NCI-H774 (cell line): ENCODE measurements at places on chromosomes 3 and 15.
A peak's percentile ranks its signal among the peaks of the same experiment; 100 is the strongest.

DNA sequence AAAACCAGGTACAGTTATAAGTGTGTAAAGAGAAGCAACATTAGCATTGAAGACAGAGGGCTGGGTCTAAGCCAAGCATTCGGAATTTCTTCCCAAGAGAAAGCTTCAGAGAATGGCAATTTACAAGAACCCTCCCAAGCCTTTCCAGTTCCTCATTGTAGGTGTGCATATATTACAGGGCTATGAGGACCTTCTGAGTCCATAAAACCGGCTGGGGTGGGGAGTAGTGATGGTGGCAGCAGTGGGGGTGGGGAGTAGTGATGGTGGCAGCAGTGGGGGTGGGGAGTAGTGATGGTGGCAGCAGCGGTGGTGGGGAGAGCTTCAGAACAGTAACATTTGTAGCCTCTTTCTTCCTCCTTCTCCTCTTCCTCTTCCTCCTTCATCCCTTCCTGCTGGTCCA is 368.7 kb upstream of the UMPS start:
- no peak for DNase-seq

DNA sequence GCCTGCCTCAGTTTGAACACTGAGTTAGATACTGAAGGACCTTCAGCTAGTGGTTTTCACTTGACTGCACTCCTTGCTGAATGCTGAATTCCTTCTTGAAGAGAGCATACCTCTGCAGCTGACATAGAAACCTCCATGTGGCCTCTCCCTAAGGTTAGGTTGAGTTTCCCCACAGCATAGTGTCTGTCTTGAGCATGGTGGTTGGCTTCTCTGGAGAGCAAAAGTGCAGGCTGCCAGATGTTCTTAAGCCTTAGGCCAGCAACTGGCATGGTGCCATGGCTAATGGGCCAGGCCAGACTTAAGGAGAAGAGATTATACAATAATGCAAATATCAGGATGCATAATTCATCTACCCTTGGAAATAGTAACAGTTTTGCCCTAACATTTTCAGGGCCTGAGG is 545.6 kb upstream of the ZNF385D start:
- DNase-seq: no peak

DNA sequence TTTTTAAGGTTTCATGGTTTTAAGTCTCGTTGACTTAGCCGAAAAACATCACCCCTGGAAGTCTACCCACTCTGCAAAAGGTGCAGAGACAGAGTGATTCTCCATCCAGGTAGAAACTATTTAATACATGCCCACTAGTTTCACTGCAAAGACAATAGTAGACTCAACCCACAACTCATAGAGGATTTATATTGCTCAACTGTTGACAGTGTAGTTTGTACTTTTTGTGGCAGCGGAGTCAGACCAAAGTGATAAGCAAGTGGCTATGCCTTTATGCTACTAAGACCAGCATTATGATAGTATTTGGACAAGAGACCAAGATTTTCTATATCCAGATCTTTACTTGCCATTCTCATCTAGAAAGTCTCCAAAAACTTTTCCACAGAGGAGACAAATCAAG is 98.8 kb upstream of the ZBTB20 start:
- DNase-seq: no peak

- no peak for DNase-seq
Observed at GRCh38 chr3:51216291-51216690, 168.8 kb upstream of the MANF start.

- DNase-seq: no peak
Observed at GRCh38 chr15:25761971-25762662, 101.0 kb downstream of the ATP10A start.

DNA sequence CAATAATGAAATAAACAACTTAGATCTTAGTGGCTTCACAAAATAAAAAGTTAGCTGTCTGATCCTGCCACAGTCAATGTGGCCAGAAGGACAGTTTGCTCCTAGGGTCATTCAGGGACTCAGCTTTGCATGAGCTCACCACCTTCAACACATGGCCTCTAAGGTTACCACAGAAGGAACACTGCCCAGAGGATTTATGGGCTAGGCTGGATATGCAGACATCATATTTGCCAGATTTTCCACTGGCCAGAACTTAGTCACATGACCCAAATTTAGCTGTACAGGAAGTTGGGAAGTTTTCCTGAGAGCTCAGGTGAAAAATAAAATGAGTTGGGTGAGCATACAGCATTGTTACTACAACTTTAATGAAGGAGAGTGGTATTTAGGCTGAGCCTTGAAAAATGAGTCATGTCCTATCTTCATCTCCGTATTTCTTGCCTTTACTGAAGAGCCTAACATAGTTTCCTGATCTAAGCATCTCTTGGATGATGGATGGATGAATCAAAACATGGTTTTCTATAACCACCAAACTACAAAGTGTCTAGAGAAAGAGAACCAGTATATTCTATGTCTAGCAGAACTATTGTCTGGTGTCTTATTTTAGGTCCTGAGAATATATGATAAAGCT is 54.9 kb upstream of the TMEM108 start:
- DNase-seq: no peak

DNA sequence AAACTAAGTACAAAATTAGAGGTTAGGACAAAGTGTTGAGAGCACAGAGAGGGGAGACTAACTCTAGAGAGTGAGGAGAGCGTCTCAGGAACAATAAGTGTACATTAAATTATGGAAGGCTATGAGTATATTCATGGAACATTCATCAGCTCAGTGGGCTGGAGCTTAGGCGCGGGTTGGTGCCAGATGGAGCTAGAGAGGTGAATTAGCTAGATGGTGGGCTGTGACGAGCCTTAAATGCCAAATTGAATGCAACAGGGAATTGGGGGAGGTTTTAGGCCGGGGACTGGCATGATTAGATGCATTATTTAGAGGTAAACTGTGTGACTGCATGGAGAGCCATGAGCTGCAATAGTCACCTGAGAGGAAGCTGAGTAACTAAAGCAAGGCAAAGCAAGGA is 97.1 kb downstream of the TMEM108 start:
- peak; percentile 21 for DNase-seq
